ENCODE measurements at places on chromosomes 5 and 9.

- DNase-seq, result no peak
Observed at GRCh38 chr5:80230269-80230992, 25.4 kb downstream of the SERINC5 start.

- no peak for DNase-seq
Observed at GRCh38 chr5:88944751-88945531, 62.0 kb upstream of the MEF2C start.

DNA sequence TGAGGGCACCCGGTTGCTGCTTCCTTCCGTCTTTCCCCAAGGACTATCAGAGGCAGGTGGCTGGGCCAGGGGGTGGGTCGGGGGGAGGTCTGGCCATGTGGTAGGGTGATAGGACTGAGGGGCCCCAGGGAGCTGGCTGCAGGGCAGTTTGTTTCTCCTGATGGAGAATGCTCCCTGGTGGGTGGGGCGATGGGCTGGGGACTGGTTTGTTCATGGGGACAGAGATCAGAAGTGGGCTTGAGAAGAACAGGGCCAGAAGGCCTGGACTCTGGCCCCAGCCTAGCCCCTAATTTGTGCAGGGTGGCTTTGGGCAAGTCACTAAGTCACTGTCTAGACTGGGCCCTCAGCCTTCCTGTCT, 117.4 kb downstream of the RGS3 start:
- no peak for DNase-seq

GRCh38 chr5:153654504-153655200, 164.2 kb downstream of the GRIA1 start:
- DNase-seq, result no peak

DNA sequence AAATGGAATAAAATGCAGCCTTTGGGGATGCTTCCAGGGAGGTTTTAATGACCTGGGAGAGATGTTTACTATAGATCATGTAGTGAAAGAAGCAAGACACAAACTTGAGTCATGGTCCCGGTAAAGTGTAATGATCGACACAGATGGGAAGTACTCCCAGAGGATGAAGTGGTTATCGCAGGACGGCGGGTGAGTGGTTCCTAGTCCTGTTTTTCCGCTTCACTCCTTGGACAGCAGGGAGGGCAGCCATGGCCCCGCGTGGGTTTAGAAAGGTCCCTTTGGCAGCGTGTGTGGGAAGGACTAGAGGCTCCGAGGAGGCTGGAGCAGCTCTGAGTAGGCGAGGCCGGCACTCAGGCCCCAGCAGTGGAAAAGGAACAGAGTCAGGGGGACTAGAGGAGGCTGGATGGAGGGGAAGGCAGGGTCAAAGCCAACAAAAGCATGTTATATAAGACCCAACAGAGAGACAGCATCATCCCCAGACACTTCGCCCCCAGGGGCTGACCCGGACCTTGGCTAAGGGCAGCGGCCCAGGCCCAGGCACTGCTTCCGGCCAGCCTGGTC, 49.2 kb upstream of the STXBP1 start:
- DNase-seq, result no peak

DNA sequence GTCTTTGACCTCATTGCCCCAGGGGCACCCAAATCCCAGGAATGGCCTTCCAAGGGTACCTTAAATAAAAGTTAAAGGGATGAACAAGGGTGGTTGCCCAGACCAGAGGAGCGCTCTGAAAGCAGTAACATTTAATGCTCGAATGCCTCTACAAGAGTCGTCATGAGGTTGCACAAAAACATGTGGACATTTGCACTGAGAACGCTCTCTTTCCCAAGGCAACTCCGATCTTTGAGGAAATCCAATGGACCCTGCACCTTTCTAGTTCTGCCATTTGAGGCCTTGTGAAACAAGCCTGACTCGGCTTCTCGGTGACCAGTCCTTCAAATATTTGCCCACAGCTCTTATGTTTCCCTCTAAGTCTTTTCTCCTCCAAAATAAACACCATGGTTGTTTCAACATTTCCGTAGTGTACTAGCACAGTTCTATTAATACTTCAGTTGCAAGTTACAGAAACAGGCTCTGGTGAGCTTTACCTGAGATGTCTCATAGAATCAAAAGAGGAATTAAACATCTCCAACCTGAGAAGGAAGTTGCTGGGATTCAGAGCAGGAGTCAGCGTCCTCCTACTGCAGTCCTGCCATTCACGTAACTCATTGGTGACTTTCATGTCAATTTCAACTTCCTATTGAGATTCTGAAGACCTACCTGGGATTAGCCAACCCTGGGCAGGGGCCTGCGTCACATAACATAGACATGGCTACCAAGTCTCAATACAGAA, 168.8 kb upstream of the RAI14 start:
- DNase-seq, result no peak

GRCh38 chr5:148794275-148794674, 32.1 kb upstream of the ADRB2 start:
- DNase-seq, result no peak

GRCh38 chr5:137071931-137072330, 427.2 kb downstream of the SPOCK1 start:
- DNase-seq, result no peak

DNA sequence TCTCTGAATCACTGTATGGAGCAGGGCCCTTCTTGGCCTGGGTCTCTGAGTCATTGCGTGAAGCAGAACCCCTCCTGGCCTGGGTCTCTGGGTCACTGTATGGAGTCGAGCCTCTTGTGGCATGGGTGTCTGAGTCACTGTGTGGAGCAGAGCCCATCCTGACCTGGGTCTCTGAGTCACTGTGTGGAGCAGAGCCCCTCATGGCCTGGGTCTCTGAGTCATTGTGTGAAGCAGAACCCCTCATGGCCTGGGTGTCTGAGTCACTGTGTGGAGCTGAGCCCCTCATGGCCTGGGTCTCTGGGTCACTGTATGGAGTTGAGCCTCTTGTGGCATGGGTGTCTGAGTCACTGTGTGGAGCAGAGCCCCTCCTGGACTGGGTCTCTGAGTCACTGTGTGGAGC, 94.0 kb upstream of the RAPGEF1 start:
- no peak for DNase-seq

DNA sequence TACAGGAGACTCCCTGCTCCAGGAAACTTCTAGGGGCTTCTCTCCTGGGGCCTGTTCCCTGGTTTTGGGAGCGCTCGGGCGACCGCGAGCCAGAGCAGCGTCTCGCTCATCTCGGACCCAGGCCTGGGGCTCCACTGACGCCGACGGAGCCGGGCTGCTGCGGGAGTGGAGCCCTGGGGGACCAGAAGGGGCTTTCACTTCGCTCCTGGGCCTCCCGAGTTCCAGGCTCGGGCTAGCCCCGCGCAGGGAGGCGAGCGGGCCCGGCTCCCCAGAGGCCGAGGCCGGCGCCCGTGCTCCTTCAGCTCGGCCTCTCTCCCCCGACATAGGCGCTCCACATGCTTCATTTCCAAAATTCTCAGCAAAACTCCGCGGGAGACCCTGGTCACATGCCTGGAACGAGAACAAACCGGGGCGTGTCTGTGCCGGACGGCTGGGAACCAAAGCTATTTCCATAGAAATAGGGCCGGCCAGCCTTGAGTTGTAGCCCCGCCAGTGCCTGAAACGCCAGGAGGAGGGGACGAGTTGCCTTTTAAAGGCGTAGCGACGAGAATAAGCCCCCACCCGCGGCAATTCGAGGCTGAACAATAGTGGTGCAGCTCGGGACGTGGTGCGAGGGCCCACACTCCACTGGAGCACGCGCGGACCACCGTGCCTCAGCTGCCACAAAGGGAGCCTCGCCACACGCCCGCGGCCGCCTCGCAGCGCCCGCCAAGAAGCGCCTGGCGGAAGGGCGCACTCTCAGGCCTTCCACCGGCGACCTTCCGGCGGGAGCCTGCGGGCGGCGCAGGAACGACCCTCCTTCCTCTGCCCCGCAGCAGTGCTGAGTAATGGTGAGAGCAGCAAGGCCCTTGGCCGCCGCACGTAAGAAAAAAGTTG, 1.1 kb upstream of the G3BP1 start:
- no peak for DNase-seq

DNA sequence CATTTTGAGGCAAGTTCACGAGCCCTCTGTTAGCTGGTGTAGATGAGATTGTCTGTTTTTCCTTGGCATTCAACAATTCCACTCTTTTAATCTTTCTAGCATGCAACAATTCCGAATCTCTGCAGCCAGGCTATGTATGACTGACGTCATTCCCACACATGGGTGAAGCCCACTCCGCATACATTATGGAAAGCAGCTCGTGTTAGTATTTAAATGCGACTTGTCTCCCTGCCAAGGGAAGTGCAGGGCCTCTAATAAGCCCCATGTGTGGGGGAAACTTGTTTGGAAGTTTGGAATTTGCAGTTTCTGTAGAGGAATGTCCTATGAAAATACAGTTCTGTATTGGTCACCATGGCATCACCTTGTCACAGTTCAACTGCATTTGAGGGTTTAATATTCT, 146.0 kb upstream of the FBXL7 start:
- no peak for DNase-seq

DNA sequence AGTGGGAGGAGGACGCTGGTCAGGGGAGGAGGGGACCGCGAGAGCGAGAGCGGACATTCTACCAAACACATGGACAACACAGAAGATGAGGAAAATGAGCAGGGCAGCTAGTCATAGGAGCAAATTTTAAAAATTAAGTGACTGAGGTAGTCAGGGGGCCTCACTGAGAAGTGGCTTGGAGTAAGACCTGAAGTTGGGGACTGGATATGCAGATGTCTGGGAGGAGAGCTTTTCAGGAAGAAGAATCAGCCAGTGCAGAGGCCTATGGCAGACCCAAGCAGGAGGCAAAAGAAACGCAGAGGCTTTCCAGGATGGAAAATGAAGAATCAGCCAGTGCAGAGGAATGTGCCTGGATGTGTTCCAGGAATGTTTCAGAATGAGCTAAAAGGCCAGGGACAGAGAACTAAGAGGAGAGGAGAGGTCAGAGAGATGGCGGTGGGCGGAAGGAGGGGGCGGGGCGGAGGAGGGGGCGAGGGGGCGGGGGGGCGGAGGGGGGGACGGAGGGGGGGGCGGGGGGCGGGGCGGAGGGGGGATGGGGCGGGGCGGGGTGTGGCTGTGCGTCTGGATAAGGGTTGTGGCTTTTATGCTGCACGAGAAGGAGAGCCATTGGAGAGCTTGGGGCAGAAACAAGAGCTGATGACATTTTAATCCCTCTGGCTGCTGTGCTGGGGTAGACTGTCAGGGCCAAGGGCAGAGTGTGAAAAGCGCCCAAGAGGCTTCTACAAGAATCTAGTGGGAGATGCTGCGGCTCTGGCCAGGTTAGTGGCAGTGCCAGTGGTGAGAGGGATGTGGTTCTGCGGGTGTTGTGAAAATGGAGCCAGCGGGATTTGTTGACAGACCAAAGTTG, 129.6 kb downstream of the KCNIP1 start:
- DNase-seq, result no peak

DNA sequence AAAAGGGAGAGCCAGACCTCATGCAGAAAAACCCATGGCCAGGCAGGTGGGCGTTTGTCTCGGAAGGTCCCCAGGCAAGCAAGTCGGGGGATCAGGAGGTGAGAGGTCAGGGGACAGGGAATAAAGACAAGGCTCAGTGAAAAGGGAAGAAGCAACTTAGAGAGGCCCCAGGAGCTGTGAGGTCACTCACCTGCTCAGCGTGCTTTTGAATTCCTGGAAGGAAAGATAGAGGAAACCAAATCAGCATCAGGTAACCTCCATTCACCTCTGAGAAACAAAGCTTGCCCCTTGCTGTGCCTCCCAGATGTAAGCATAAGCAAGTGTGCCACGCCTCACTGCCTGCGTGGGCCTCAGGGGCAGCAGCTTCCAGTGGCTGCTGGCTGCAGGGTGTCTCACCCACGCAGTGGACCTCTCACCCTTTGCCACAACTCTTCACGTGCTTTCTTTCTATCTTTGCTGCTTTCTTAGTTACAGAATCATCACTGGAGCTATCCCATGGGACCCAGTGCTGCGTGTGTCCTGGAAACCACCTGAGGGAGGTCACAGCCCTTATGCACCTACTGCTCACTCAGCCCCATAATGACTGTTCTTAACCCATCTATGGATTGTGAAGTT, 6.0 kb downstream of the TRIM7 start:
- no peak for DNase-seq

DNA sequence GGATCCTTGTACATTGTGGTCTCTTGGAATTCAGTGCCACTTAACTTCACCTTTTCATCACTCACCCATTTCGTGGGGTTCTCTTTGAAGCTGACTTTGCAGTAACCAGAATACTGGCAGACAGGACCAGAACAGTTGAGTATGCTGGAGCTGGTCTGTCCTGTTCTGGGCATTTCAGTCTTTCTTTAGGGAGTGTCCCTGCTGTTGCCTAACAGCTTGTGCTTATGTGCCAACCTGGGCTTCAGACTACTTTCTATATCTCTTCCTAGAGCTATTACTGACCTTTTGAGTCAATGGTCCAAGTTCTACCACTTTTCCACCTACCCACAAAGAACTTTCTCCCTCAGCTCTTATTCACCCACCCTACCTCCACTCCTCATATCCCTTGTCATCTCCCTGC, 10.0 kb upstream of the INSL6 start:
- no peak for DNase-seq

DNA sequence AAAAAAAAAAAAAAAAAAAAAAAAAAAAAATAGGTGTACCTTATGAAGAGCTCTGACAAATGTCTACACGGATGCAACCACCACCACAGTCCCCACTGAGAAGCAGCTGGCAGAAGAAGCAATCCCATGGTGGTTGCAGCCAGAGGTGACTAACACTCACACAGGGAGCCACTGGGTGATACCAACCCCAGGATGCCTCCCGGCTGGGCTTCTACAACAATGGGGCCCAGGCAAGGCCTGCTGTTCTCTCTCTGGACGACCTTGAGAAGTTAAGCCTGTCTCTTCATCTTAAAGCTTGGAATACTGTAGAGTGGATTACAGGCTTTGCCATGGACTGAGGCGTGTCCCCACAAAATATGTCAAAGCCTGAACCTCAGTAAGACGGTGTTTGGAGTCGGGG, 104.1 kb downstream of the ROR2 start:
- no peak for DNase-seq

DNA sequence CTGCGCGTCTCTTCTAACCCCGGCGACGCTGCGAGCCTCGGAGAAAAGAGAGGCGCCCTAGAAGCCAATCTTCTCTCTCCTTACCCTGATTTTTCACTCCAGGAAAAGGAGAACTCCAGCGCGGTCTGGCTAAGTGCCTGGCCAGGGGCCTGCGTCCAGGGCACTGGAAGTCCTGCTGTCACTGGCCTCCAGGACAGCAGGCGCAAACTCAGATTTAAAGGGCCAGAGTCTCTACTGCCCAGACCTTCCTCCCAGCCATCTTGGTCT, 553 bp upstream of the FOXB2 start:
- DNase-seq, result no peak

DNA sequence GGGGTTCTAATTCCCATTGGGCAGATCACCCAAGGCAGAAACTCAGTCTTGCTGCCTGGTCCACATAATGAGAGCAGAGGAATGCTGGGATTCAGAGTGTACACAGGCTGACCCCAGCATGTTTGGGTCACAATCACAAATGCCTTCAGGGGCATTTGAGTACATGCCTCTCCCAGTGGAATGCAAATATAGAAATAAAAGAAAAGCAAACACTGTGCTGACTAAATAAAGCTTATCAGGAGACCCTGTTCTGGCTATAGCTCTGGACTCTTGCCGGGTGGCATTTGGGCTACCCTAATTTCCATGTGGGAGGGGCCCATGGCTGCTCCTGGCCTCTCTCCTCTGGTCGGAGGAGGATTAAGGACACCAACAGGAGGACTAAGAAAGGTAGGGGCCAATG, 121.4 kb downstream of the DOCK8 start:
- DNase-seq, result no peak

GRCh38 chr9:107874137-107874536, 384.6 kb upstream of the KLF4 start:
- DNase-seq, result no peak

Measured in stimulated activated naive CD8-positive, alpha-beta T cell treated with anti-CD3 and anti-CD28 coated beads, Interleukin-15, amount 100 ng/mL, for 72 hours (primary cell).